ENCODE measurements at places on chromosomes 5 and 9.

DNA sequence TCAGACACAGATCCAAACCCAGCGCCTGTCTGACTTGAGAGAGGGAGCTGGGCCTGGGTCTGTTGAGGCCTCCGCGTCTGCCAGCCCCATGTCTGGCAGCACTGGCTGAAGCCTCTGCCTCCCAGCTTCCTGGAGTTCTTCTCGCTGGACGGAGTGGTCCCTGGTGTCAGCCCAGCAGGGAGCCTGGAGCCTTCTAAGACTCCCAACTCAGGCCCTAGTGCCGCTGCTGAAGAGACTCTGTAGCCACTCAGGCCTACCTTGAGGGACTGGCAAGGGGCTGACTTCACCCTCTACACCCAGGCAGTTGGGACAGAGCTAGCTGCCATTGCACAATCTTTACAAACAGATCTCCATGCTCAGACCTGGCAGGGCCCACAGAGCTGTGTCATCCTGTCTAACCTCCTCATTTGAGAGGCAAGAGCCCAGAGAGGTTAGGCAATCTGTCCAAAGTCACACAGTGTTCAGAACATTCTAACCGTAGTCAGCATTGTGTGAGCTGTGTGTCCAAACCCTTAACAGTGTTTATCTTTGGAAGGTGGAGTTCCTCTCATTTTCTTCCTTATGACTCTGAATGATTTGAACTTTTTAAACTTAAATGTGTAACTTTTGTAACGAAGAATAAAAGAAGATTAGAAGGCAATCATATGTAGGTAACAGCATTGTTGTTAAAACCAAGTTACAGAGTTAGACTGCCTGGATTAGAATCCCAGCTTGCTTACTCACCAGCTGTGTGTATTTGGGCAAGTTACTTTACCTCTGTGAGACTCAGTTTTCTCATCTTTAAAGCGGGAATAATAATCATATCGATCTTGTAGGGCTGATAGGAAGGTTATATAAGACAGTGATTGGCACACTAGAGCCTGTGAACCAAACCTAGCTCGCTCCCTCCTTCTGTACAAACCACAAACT, 4.6 kb upstream of the DUSP1 start:
- no peak for DNase-seq

DNA sequence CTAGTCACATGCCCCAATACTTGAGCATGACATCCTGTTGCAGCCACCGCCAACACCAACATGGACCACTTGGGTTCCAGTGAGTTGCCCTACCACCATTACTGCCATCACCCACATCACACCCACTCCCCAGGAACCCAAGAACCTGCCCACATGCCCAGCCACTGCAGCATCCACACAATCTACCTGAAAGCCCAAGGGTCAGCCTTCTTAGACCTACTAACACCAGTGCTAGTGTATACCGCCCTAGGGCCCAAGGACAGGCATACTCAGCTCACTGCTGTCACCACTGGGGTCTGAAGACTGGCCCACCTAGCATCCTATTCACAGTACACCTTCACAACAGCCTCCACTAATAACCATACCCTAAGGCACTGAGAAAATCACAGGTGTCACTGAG, 82.0 kb downstream of the SYK start:
- DNase-seq = no peak

DNA sequence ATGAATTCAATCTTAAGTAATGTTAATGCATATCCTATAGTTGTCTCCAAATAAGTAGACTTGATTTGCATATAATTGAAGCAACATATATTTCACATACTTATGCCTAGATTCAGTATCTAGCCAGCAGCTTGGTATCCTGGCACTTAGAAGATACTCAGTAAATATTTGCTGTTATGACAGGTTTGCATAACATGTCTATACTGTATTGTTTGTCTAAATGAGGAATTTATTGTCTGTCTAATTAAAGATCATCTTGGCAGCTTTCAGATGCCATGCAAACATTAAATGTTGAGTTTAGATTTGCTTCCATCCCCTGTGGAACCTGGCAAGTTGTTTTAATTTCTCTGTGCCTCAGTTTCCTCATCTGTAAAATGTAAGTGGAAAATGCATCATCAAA, 9.4 kb downstream of the IQGAP2 start:
- DNase-seq = no peak

DNA sequence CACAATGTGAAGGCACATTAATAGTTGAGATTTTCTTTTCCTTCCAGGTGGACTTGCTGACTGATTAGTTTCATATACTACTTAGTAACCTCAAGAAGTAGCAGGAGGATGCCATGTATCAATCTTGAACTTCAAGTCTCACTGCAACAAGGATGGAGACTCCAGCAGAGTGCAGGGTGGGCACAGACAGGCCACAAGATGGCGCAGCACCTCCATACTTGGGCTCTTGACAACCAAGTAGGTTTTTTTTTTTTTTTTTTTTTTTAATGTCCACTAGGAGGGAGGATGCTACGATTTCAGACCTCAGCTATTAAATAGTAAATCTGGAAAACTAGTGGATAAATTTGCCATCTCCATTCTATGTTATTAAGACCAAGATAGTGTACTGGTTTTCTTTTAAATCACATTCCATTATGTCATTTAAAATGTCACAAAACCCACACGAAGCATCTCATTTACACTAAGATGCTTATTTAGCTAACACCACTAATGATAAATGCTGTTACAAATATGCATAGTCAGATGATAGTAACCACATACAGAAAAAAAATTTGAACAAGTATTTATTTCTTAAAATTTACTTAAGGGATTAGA, 58.6 kb downstream of the IL6ST start:
- DNase-seq = no peak

GRCh38 chr5:60023255-60023654, 129.7 kb upstream of the PDE4D start:
- no peak for DNase-seq

GRCh38 chr9:2595973-2596372, 25.6 kb upstream of the VLDLR start:
- DNase-seq = no peak

DNA sequence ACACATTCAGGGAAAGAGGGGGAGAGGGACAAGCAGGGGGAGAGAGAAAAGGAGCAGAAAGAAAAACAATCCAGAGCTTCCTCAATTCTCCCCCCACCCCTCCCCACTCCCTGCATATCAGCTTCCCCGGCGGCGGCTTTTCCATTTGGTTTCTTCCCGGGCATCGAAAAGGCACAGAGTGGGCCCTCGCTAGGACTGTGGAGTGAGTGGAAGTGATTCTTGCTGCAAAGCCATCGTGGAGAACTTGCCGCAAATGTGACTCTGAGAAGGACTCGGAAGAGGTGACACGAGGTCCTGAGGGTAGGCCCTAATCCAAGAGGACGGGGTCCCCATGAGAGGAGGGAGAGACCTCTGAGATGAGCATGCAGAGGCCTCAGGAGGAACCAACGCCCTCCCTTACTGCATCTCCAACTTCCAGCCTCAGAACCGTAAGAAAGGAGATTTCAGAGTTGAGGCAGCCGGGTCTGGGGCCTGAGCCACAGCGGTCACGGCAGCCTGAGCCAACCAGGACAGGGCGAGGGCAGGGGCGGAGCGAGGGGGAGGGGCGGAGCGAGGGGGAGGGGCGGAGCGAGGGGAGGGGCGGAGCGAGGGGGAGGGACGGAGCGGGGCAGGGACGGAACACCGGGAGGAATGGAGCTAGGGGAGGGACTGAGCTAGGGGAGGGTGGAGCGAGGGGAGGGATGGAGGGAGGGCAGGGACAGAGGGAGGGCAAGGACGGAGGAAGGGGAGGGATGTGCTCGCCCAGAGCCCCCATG, 21.2 kb upstream of the SARDH start:
- no peak for DNase-seq

DNA sequence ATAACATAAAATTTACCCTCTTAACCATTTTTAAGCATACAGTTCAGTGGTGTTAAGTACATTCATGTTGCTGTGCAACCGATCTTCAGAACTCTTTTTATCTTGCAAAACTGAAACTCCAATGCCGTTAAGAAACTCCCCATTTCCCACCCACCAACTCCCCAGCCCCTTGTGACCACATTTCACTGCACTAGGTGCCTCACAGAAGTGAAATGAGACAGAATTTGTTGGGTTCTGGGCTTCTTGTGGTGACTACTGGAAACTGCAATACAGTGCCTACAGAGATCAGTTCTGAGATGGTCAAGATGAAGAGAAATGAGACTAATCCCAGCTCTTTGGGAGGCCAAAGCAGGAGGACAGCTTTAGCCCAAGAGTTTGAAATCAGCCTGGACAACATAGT, 202.1 kb upstream of the SLC30A5 start:
- DNase-seq = no peak

DNA sequence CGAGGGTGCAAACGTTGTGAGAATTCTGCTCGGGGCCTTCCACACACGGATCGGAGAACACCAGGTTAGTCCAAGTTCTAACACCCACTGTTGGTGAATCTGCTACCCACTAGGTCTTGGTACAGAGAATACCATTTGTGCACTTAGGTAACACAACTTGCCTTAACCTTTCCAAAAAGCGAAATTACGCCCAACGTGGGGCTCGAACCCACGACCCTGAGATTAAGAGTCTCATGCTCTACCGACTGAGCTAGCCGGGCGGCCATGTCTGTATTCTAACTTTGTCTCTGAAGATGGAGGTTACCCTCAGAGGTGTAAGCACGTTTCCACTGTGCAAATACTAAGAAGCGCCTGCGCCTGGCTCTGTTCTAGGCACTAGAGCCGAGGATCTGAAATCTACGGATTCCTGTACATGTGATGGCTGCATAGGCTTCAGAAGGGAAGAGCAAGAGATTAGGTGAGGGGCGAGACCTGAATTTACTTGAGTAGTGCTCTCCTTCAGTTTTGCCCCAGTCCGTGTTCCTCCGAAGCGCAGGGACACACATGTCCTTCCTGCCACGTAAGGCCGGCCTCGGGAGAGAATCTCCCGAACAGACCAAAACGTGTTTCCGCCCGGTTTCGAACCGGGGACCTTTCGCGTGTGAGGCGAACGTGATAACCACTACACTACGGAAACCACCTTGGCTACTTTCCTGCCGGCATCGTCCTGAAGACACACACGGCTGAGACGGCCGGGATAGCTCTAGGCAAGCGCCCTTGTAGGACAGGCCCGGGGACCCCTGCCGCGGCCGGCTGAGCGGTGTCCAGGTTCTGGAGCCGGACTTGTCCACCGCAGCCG, 1.1 kb upstream of the TRIM41 start:
- DNase-seq = no peak

GRCh38 chr5:60520451-60521227, 179.3 kb downstream of the DEPDC1B start:
- DNase-seq = no peak

DNA sequence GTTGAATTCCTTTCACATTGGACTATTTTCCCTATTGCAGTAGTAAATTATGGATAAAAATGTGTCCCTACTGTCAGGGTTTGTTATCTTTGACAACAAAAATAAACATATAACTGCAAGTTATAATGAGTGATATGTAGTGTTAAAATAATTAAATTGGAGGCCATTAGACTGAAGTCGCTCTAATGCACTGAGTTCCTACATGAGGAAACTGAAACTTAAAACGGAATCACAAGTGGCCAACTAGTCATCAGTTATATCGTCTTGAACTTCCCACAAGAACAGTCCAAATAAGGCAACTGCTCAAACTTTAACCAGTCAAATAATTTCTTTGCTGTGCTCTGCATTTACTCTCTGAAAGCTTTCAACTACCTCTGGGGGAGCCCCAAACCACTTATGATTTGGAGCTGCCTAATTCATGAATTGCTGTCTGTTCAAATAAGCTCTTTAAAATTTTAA, 2.1 kb upstream of the IFT74 start:
- no peak for DNase-seq

GRCh38 chr5:76337953-76338451, 65.1 kb upstream of the IQGAP2 start:
- DNase-seq = peak; percentile 52

DNA sequence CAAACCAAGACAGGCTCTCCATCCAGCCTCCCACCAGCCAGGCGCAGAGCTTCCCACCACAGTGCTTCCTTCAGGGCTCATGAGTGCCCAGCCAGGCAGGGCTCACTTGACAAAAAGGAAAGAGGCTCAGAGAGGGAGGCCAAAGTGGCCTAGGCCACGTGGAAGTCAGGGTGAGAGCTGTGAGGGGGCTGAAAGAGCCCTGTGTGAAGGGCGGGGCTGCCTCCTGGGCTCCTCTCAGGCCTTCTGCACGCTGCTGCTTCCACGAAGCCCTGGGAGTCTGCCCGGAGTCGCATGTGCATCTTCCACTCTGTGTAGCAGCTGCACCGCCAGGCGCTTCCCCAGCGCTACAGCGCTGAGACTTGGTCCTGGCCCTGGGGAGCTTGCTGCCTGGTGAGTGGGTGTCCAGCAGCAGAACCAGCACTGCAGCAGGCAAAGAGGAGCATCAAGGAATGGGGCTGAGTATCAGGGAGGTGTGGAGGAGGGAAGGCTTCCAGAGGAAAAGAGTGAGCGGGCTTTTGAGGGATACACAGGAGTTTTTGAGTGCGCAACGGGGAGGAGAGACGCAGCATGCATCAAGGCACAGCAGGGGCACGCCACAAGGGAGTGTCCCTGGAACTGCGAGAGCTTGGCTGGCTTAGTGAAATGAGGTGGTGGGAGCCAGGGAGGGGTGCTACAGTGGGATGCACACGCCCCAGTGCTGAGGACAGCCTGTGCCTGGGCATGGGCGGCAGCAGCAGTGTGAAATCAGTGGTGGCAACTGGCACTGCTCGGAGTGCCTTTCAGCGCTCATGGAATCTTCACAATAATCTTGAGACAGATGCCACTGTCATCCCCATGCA, 178.0 kb downstream of the GAPVD1 start:
- no peak for DNase-seq

GRCh38 chr5:31854181-31855133, 215.5 kb downstream of the PDZD2 start:
- DNase-seq = peak; percentile 50

DNA sequence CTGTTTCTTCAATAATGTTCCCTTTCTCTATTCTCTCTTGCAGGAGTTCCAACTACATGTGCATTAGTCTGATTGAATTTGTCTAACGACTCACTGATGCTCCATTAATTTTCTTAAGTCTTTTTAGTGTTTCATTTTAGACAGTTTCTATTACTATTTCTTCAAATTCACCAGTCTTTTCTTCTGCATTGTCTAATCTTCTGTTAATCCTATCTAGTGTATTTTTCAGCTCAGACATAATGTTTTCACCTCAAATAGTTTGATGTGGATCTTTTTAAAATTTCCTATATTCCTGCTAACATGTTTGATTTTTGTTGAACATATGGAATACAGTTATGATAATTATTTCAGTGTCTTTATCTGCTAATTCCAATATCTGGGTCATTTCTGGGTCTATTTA, 21.7 kb upstream of the BICD2 start:
- DNase-seq = no peak

GRCh38 chr5:174706997-174707572, 17.3 kb upstream of the MSX2 start:
- DNase-seq = no peak

GRCh38 chr5:141360685-141361084, 891 bp downstream of the PCDHGB2 start:
- DNase-seq = no peak
